Activated CD8-positive, alpha-beta T cell treated with anti-CD3 and anti-CD28 coated beads, Interleukin-2, amount 10 ng/mL, durations not matched to agents 7 days and 5 days (primary cell): ENCODE measurements at places on chromosomes 1 and 21. TPM values are rescaled to one million over a fixed set of nuclear protein-coding genes. Genes with fewer than 3 reads are reported as not detected.

- H3K36me3 ChIP-seq: no peaks in the 10 kb centered on the region
- H3K27ac ChIP-seq: no peak overlapping the region
- H3K27me3 ChIP-seq: no peaks in the 10 kb centered on the region
- no peak overlapping the region for H3K4me3 ChIP-seq
- H3K4me1 ChIP-seq: no peaks in the 10 kb centered on the region
These were observed 37.5 kb downstream of the IGSF21 start for GRCh38 chr1:18144916-18145647.

DNA sequence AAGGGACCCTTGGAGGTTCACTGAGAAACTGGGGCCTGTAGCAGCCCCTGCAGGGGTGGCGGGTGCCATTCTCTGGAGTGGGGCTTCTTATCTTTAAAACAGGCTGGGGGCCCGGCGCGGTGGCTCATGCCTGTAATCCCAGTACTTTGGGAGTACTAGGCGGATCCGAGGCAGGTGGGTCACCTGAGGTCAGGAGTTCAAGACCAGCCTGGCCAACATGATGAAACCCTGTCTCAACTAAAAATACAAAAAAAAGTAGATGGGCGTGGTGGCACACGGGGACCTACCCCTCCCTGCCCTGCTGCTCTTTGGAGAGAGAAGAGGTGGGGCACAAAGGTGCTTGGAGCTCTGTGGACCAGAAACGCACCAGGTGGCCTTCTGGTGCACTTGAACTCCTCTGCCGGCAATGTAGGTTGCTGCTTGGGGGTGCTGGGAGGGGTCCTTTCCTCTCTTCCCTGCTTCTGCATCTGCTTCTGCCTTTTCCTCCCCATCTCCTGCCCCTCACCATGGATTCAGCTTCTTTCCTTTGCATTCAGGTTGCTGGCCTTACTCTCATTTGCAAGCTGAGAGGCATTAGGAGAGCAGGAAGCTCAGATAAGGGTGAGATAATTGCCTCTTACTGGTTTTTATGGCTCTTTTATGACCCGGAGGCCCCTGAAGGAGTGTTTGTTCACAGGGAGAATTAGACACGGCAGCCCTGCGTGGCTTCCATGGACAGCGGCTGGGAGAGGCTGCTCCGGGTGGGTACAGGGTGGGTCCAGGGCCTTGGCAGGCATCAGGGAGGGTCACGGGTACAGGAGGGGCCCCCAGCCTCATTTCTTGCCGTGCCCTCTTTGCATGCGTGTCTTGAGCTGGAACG lies 57.4 kb downstream of the ARHGEF10L start:
- no peaks in the 10 kb centered on the region for H3K36me3 ChIP-seq
- H3K27me3 ChIP-seq: no peaks in the 10 kb centered on the region

- H3K36me3 ChIP-seq: no peaks in the 10 kb centered on the region
- no peaks in the 10 kb centered on the region for H3K4me1 ChIP-seq
- peaks cover 28% of the 10 kb centered on the region for H3K27me3 ChIP-seq
- H3K4me3 ChIP-seq: no peak overlapping the region
- no peak overlapping the region for H3K27ac ChIP-seq
These were observed 29.8 kb upstream of the RNF186 start for GRCh38 chr1:19844731-19845495.

The PRR9 gene
- total RNA-seq: not detected

The CLK2 gene
- 104 TPM for total RNA-seq
